ENCODE measurements at places on chromosomes 12 and 14.

DNA sequence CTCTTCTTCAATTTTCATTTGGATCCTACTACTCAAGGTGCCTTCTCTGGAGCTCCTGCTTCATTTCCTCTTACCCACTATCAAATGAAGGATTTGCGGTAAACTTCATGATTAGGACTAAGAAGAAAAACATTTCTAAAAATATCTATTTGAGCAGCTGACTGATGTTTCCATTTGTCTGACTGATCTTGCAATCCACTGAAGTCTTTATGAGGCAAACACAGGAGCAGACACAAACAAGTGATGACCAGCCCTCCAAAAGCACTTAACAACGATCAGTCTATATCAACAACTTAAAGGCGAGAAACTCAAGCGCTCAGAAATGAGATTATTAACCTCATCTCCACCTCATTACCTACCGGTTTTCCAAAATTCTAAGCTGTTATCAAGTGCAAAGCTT is 26.2 kb downstream of the OSBPL8 start:
- H3K27ac ChIP-seq, result no peak overlapping the region
- DNase-seq, result no peak
- no peaks in the 10 kb centered on the region for H3K4me1 ChIP-seq
- H3K36me3 ChIP-seq, result peaks cover 66% of the 10 kb centered on the region
- H3K27me3 ChIP-seq, result peaks cover 4% of the 10 kb centered on the region

DNA sequence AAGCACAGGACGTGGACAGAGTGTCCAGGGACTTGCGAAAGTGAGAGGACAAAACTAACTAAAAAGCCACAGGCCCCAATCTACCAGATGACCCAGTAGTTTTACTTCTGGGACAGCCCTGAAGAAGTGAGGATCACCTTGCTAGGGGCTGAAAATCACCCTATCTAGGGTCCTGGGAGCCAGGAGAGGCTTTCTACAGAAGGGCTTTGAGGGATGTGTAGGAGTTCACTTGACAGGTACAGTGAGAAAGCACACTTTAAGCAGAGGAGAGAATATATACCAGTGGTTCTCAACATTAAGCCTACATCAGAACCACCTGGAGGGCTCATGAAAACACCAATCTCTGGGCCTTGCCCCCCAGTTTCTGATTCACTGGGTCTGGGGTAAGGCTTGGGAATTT is 60.8 kb downstream of the ZNF664 start:
- H3K27me3 ChIP-seq, result peaks cover 4% of the 10 kb centered on the region
- H3K4me3 ChIP-seq, result no peak overlapping the region
- H3K4me1 ChIP-seq, result peaks cover 53% of the 10 kb centered on the region
- H3K27ac ChIP-seq, result no peak overlapping the region

DNA sequence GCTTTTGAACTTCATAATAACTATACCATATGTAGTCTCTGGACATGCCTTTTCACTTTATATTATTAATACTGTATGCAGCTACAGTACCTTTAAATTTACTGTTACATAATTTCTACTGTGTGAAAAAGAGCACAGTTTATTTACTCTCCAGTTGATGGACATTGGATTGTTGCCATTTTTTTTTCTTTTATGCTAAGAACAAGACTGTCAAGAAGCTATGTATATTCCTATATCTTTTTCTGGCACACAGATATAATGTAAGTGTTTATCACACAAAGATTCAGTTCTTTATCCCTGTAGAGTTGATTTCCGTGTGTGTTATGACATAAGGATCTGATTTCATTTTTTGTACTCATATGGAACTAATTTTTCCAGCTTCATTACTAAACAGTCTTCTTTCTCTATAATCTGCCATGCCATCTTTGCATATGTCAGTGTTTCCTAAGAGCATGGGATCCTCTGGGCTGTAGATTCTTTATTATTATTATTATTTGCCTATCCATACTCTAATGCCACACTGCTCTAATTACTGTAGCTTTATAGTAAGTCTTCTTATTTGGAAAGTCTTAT is 593.0 kb upstream of the ATP2B1 start:
- no peaks in the 10 kb centered on the region for H3K27me3 ChIP-seq
- H3K27ac ChIP-seq, result no peak overlapping the region
- no peak overlapping the region for H3K4me3 ChIP-seq
- no peaks in the 10 kb centered on the region for H3K4me1 ChIP-seq

DNA sequence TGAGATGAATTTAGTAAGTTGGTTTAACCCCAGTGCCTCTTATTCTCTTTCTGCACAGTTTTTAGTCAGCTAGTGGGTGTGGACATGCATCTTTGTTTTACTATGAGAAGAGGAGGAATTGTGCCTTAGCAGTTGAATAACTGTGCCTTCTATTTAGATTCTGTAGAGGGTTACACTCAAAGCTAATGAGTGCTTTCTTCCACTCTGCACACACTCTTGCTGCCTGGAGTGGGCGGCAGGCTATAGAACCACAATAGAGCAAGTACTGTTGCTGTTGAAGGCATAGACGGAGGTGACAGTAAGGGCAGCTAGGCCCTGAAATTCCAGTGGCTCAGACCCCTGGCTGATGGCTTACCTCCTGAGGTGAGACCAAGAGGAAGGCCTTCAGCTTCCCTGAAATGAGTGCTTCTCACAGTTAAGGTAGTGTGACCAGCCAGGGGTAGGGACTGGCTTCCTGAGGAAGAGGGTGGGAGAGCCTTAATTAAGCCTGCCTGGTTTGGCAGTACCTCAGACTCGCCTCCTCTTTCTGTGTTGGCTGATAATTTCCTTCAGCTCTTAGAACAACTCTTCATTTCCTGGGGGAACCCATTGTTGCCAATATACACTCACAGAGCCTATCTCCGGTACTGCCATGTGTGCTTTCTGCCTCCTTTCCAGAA is 24.7 kb downstream of the SUSD6 start:
- H3K4me3 ChIP-seq, result no peak overlapping the region
- DNase-seq, result no peak
- H3K4me1 ChIP-seq, result peaks cover 77% of the 10 kb centered on the region
- peak overlapping the region; percentile 66 for H3K27ac ChIP-seq

DNA sequence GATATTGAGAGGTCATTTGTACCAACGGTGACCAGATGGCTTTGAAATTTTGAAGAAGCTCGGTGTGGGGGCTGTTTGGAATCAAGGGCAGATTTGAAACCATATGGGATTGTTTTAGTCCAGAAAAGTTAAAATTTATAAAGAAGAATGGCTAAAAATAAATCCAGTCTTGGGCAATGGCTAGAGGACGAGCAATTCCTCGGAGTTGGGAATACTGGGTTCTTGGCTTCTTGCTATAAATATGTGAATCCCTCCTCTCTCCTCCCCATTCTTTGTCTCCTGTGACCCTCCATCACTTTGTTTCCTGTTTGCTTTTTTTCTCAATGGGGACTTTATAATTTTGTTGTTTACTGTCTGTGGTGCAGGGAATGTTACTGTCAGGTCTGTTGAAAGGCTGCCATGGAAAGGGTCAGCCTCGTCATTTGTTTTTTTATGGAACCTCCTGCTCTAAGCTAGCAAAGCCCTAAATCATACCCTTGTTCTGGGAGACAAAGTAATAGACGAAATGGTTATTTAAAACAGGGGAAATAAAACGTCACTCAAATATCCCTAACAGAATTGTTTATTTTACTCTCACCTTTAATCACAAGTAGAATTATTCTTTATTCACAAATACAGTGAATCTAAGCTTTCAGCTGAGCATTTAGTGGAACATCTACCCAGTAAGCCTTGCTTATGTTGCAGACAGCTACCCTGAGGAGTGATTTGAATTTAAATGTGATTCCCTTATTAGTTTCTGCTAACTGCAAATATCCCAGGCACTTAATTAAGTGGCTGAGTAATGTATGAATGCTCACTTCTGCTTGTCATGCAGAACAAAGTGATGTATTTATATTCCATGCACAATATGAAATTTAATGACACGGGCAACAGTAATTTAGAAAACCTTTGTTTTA is 273.1 kb upstream of the NOVA1 start:
- no peaks in the 10 kb centered on the region for H3K27me3 ChIP-seq
- no peaks in the 10 kb centered on the region for H3K36me3 ChIP-seq
- H3K4me3 ChIP-seq, result no peak overlapping the region
- H3K4me1 ChIP-seq, result peaks cover 20% of the 10 kb centered on the region
- H3K27ac ChIP-seq, result peak overlapping the region; percentile 68

- H3K27me3 ChIP-seq, result no peaks in the 10 kb centered on the region
- H3K36me3 ChIP-seq, result no peaks in the 10 kb centered on the region
- DNase-seq, result no peak
- no peak overlapping the region for H3K27ac ChIP-seq
Measured at GRCh38 chr14:61388976-61389576, 67.7 kb downstream of the PRKCH start.

DNA sequence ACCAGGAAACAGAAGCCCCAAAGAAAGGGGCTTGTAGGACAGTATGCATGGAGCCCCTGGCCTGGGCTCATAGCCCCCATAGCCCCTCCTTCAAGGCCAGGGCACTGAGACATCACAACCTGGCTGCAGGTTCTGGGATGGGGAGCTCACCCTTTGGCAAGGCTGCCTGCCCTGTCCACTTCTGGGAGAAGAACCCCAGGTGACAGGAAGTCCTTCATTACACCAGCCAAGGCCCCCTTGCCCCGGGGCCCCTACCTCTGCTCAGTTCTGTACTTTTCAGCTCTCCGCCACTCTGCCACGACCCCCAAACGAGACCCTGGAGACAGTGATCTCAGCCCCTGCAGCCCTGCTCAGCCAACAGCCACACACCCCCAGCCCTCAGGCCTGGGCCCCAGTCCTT is 223.2 kb upstream of the RTL1 start:
- peaks cover 38% of the 10 kb centered on the region for H3K4me1 ChIP-seq
- H3K27ac ChIP-seq, result no peak overlapping the region
- DNase-seq, result no peak
- peaks cover 25% of the 10 kb centered on the region for H3K27me3 ChIP-seq
- no peak overlapping the region for H3K4me3 ChIP-seq
- H3K36me3 ChIP-seq, result no peaks in the 10 kb centered on the region

- H3K36me3 ChIP-seq, result no peaks in the 10 kb centered on the region
- no peak for DNase-seq
- no peak overlapping the region for H3K4me3 ChIP-seq
- H3K27ac ChIP-seq, result no peak overlapping the region
- no peaks in the 10 kb centered on the region for H3K4me1 ChIP-seq
Measured at GRCh38 chr14:41360126-41360525, 246.6 kb upstream of the LRFN5 start.

- H3K4me3 ChIP-seq, result peak overlapping the region; percentile 74
- DNase-seq, result no peak
- peaks cover 68% of the 10 kb centered on the region for H3K4me1 ChIP-seq
- H3K27me3 ChIP-seq, result peaks cover 9% of the 10 kb centered on the region
- H3K27ac ChIP-seq, result no peak overlapping the region
Measured at GRCh38 chr12:54369597-54370131, 5.4 kb upstream of the GPR84 start.

- no peak overlapping the region for H3K4me3 ChIP-seq
- no peak overlapping the region for H3K27ac ChIP-seq
- no peaks in the 10 kb centered on the region for H3K4me1 ChIP-seq
- no peaks in the 10 kb centered on the region for H3K36me3 ChIP-seq
- no peak for DNase-seq
Measured at GRCh38 chr14:101039755-101040138, 136.2 kb upstream of the RTL1 start.

DNA sequence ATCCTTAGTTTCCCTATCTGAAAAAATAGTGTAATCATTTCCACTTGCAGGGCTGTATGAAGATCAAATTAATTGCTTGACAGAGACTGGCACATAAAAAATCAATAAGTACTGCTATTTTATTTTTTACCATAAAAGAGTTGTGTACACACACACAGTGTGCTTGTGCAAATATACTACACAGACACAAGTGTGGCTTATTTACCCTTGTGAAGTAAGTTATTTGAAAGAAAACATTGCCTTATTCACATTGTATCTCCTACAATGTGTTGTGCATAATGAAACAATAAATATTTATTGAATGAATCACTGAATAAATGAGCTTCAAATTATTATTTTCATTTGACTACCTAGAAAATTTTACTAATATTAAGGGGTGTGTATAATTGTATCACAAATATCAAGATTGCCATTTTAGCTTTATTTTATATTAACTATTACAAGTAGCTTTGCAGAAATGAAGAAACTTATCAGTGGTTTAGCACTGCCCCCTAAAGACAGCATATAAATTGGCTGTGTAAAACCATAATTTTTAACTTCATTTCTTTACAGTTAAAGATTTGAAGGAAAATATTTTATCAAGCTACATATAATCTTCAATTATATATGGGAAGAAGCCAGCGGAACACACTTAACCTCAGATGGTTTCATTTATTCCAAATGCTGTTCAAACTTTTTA is 11.3 kb downstream of the GARIN6 start:
- no peak overlapping the region for H3K27ac ChIP-seq
- H3K36me3 ChIP-seq, result no peaks in the 10 kb centered on the region
- no peak overlapping the region for H3K4me3 ChIP-seq
- no peaks in the 10 kb centered on the region for H3K4me1 ChIP-seq
- H3K27me3 ChIP-seq, result no peaks in the 10 kb centered on the region

- peak overlapping the region; percentile 69 for H3K27ac ChIP-seq
- H3K27me3 ChIP-seq, result peaks cover 4% of the 10 kb centered on the region
- H3K36me3 ChIP-seq, result no peaks in the 10 kb centered on the region
- peaks cover 63% of the 10 kb centered on the region for H3K4me1 ChIP-seq
- no peak for DNase-seq
Measured at GRCh38 chr14:50060871-50061663, 55.3 kb downstream of the VCPKMT start.

DNA sequence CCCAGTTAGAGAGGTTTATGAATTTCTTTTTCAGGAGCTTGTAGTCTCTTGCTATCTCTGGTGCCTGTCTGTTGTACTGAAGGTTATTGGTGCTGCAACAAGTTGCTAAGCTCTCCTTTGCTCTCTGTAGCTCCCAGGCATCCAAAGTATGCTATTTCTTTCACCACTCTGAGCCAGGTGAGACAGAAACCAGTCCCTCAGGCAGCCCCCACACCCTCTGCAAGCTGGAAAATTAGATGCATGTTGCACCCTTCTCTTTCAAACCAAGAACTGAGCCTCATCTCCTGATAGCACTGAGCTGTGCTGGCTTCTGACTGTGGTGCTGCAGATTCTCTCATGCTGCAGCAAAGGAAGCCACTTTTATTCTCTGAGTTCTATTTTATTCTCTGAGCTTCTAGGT is 9.6 kb upstream of the TRIM9 start:
- H3K27ac ChIP-seq, result no peak overlapping the region
- H3K4me1 ChIP-seq, result peaks cover 6% of the 10 kb centered on the region
- no peaks in the 10 kb centered on the region for H3K36me3 ChIP-seq

- H3K27ac ChIP-seq, result peak overlapping the region; percentile 49
- H3K36me3 ChIP-seq, result peaks cover 5% of the 10 kb centered on the region
- no peaks in the 10 kb centered on the region for H3K27me3 ChIP-seq
- DNase-seq, result no peak
- H3K4me1 ChIP-seq, result peaks cover 39% of the 10 kb centered on the region
- H3K4me3 ChIP-seq, result no peak overlapping the region
Measured at GRCh38 chr12:104699489-104700190, 242.9 kb downstream of the CHST11 start.

DNA sequence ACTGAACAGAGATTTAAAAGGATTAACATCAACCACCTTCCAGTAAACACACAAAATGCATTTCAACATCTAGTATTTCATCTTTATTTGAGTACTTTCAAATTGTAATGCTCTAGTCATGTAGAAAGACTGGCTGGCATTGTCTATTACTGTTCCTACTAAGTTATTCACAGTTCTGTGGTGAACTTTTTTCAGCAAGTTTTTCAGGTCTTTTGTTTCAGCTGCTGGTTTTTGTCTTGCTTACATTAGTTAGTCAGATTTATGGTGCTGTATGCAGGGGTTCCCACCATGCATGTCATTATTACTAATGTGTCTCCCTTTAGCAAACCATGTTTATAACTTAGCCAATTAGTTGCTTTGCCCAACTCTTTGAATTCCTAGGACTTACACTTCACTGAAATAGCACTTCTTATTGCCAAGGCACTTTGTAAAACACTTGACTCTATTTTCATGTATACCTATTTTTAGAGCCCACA is 253.4 kb upstream of the KITLG start:
- H3K4me3 ChIP-seq, result no peak overlapping the region
- H3K36me3 ChIP-seq, result peaks cover 5% of the 10 kb centered on the region
- peaks cover 4% of the 10 kb centered on the region for H3K27me3 ChIP-seq
- DNase-seq, result no peak
- H3K27ac ChIP-seq, result no peak overlapping the region

Data from nephron progenitor cell (in vitro differentiated cells).